CD4-positive, alpha-beta T cell (primary cell): ENCODE measurements at places on chromosomes 13 and 19. TPM values are rescaled to one million over a fixed set of nuclear protein-coding genes. Genes with fewer than 3 reads are reported as not detected.

Gene CGB1
- total RNA-seq = not detected

Gene KCNN4
- 10.4 TPM for total RNA-seq

Gene SHD
- total RNA-seq = 0.64 TPM

Gene ZNF729
- not detected for total RNA-seq

Gene ANKRD24
- total RNA-seq = 0.60 TPM

Gene TTC9B
- total RNA-seq = not detected

Gene PRKACA
- total RNA-seq = 29.8 TPM

Gene AXL
- 0.42 TPM for total RNA-seq

DNA sequence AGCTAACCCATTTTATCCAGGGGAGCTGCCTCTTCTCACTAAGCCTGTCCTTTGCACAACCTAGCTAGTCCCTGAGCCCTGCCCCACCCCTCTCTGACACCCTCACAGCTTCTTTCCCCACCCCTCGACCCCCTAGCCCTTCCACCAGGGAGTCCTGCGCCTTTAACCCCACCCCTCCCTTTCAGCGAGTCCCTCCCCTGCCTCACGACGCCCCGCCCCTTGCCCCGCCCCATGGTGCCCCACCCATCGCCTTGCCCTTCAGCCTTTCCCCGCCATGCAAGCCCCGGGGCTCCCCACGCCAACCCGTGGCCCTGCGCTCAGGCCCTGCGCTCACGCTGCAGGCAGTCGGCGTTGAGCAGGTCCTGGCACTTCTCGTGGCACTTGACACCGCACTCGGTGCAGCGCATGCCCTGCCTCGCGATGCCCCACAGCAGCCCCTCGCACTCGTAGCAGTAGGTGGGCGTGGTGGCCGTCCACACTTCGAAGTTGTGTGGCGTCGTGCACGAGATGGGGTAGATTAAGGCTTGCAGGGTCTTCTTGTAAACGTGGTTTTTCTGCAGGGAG, 40.0 kb downstream of the UNC13A start:
- DNase-seq = no peak

DNA sequence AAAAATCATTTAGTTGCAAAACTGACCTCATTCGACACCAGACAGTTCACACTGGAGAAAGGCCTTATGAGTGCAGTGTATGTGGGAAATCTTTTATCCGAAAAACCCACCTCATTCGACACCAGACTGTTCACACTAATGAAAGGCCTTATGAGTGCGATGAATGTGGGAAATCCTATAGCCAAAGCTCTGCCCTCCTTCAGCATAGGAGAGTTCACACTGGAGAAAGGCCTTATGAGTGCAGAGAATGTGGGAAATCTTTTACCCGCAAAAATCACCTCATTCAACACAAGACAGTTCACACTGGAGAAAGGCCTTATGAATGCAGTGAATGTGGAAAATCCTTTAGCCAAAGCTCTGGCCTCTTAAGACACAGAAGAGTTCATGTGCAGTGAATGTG, 7.1 kb upstream of the ZNF134 start:
- no peak for DNase-seq

DNA sequence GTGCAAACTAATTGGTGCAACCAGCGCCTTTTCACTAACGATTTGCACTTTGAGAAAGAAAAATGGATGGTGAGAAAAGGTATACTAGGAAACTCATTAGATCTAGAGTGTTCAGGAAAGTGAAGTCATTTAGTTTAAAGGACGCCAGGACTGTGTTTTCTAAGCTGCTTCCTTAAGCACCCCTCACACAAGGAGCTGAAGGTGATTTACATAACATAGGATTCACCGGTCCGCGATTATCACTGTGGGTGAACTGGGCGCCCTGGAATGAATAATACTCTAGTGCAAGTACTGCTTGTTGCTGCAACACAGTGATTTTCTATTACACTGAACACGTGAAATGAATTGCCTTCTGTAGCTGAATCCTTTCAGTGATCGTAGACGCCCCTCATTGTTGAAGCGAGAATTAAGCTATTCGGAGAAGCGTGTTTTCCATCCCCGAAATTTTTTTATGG, 2.6 kb upstream of the MAB21L1 start:
- no peak for DNase-seq

- no peak for DNase-seq
Observed at GRCh38 chr19:1182727-1183126, 8.7 kb upstream of the SBNO2 start.

DNA sequence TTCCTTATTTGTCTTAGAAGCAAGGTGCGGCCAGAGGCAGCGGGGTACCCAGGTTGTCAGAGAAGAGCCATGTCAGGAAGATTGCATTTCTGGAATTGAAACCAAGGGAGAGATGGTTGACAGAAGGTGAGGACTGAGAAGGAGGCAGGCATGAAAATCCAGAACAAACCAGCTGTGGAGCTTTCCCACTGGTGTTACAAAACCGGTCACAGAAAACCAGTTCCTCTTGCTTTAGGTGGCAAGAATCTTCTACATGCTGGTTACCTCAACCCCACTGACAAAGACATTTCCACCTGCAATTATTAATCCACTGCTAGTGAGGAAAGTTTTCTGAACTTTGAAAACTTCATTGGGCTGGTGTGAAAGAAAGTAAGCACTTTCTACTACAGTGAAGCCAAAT, 64.0 kb upstream of the MED4 start:
- DNase-seq = no peak

- no peak for DNase-seq
Observed at GRCh38 chr19:46849610-46850009, 1.0 kb downstream of the AP2S1 start.

- peak; percentile 38 for DNase-seq
Observed at GRCh38 chr19:35908973-35909683, 1.0 kb upstream of the TYROBP start.

DNA sequence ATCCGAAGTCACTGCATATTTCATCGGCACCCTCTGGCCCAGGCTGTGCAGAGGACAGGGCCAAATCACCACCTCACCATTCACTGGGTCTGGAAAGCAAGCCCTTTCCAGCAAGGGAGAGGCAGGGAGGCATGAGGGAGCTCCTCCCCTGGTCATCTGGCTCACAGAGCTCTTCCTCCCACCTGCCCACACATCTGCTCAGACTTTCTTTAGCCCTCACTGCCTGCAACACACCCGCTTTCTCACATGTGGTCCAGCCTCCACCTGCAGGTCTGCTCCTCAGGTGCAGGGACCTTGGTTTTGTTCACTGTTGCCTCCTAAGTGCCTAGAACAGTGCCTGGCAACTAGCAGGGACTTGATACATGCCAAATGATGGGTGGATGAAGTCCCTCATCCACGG, 21.0 kb upstream of the SLC35E1 start:
- no peak for DNase-seq

DNA sequence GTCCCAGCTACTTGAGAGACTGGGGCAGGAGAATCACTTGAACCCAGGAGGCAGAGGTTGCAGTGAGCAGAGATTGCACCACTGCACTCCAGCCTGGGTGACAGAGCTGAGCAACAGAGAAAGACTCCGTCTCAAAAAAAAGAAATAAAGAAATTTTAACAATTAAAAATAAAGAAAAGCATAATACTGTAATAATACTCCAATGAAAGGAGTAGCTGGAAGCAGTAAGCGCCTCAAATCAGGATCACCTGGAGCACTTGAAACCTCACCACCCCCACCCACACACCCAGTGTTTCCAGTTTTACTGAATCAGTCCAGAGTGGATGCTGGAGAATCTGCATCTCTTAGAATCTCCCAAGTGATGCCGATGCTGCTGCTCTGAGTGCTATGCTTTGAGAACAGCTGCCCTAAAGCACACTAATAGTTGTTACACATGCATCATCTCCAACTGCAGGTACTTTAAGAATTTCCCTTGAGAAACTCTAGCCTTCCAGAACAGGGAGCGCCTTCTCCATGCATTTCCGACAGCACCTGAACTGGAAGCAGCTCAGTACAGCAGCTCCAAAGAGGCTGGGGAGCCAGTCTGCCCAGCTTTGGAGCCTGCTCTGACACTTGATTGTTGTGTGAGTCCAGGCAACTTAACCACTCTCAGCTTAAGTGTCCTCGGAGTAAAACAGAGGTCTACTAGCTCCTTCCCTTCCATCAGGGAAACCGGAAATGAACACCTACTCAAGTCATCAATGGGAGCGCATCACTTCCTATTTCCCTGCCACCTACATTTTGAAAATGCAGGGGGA, 2.9 kb downstream of the ABCC4 start:
- no peak for DNase-seq

DNA sequence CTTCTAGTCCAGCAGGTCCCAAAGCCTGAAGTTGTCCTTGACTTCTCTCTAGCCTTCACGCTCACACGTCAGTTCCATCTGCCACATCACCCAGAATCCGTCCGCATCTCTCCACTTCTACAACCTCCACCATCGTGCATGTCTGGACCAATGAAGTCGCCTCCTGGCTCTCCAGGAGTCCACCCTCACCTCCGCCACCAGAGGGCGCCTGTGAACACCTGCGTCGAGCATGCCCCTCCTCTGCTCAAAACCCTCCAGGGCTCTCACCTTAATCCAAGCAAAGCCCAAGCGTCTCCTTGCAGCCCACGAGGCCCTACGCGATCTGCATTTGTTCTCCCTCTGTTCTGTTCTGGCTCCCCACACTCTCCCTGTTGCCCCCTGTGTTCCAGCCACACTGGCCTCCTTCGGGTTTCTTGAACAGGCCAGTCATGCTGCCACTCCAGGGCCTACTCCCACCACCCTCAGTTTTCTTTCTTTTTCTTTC, 3.7 kb downstream of the USHBP1 start:
- DNase-seq = peak; percentile 87

GRCh38 chr19:49487277-49488045, at the start of gene RPL13A:
RPL13A (plus strand) TSS chr19:49487608; CDS start chr19:49487630, 22 bp downstream.
- peak; percentile 99 for DNase-seq
